ENCODE measurements at places on chromosomes 16 and 17.

DNA sequence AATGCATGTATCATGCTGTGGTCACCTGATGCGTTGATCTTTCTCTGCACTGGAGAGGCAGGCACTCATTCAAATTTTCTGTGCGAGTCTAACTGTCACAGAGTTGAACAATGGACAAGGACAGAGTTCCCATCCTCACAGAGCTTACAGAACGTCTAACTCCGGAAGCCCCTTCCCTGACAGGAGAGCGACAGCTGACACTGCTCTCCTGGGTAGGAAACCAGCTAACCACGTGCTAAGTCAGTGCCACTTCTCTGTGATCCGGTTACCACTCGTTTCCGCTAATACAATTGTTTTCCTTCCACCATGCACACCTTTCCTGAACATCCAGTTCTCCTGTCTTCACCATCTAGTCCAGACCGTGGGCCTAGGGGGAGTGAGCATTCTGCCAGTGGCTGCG is 11.3 kb downstream of the KLHDC4 start:
- no peak for DNase-seq

DNA sequence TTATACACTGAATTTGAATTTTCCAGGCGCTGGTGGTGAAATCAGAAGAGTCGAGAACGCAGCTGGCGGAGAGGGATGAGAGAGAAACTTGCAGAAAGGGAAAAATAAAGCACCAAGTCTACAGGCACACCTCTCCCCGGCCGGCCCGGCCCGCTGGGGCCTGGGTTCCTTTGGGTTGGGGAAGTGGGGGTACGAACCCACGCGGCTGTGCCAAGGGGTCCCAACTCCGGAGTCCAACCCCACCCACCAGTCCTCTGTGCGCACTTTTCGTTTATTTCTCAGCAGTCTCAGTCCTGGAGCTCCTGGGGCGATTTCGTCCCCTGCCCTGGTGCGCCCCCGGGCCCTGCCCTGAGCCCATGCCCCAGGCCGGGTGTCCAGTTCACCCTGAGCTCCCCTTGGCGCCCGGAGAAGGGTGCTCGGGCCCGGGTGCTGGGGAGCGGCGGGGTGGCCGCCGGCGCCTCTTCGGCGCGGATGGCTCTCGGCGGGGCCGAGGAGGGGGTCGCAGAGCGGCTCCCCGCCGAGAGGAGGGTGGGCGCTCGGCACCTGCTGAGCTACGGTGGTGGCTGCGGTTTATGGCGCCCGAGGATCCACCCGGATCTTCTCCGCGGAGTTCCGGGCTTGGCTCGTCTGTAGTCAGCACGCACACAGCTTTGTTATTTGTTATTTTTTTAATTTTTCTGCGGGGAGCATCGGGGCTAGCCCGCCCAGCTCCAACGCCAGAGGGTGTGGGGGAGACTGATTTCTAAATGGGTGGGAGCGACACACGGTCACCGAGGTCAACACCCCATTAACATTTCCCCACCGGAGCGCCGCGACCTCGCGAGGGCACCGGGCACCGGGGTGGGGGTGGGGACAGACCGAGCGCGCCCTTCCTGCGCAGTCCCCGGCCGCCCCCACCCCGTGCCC is 15.7 kb upstream of the CBX8 start:
- DNase-seq, result no peak

GRCh38 chr17:81926451-81927151 is 934 bp downstream of the MAFG start:
- DNase-seq, result peak; percentile 70

- no peak for DNase-seq
Observed at GRCh38 chr17:7859028-7859427, 1.2 kb downstream of the CYB5D1 start.

DNA sequence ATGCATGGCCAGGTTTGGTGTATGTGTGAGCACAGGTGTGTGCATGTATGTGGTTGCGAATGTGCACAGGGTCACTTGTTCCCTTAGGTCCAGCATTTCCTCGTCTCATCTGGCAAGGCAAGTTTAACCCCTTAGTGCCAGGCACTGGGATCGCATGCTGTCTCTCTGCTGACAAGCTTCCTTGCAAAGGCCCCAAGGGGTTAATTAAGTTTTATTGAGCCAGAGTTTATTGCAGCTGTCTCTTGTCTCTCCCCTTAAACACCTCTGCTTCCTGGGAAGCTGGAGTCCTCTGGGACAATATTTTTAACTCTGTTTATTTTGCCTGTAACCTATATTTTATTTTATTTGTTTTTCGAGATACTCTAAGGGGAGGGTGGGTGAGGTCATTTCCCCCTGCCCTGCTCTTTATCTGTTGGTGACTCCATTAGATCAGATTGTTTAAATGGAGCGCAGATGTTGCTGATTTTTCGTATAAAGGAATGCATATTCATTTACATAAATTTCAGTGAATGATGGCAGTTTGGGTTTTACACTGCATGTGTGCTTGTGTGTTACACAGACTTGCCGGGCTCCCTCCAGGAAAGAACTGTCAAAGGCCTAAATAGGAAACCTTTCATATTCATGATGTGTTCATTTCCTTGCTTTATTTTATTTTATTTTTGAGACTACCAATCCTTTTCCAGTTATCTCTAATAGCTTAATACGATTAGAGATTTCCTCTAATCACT is 99.7 kb downstream of the CBLN1 start:
- DNase-seq, result peak; percentile 56

GRCh38 chr16:27373312-27373711 is 28.7 kb upstream of the IL21R start:
- no peak for DNase-seq

GRCh38 chr16:1580956-1581355 is 30.9 kb downstream of the IFT140 start:
- DNase-seq, result no peak

DNA sequence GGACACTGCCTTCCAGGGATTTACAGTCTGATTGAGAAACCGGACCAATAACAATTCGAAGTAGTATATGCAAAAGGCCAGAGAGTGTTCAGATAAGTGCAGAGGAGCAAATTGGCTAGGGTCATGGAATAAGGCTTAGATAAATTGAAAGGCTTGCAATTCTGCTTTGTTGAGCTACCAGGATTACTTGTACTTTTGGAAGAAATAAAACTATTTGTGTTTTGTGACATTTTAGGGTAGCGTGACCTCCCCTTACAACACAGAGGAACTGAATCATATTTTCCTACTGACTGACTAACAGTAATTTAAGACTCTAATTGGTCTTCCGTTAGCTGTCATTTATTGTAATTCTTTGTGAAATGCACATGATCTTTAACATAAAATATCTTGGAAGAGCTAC is 104.7 kb downstream of the PITPNC1 start:
- DNase-seq, result no peak

DNA sequence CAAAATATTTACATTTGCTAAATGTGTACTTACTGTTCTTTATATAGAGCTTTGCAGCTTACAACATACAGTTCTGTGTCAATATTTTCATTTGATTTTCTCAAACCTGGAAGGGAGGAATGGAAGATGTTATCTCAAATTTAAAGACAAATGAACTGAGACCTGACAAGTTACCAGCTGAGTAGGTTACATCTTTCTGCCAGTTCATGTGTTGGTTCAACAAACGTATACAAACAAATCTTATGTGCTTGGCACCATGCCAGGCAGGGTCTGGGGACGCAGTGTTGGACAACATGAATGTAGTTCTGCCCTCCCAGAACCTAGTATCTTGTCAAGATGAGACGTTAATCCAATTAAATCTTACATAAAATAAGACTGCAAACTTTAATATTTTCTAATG is 507.5 kb upstream of the HSBP1 start:
- DNase-seq, result no peak

- no peak for DNase-seq
Observed at GRCh38 chr17:14310605-14311004, 9.7 kb downstream of the HS3ST3B1 start.

GRCh38 chr17:10192461-10192860 is 5.9 kb downstream of the GAS7 start:
- no peak for DNase-seq

DNA sequence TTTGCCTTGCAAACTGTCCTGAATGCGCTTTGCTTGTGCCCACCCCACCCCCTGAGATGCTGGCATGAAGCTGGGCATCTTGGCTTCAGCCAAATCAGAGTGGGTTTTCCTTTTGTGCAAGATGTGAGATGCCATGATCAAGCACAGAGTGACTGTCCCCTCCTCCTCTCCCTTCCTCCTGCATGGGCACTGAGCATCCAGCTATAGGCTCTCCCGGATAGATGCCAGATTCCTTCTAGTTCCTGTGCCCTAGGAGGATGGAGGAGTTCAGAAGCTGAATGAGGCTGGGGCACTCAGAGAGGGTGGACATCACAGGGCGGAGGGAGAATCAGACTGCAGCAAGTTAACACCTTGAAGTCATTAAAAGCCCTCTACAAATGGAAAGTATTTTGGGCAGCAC is 384.1 kb upstream of the CCL2 start:
- no peak for DNase-seq

DNA sequence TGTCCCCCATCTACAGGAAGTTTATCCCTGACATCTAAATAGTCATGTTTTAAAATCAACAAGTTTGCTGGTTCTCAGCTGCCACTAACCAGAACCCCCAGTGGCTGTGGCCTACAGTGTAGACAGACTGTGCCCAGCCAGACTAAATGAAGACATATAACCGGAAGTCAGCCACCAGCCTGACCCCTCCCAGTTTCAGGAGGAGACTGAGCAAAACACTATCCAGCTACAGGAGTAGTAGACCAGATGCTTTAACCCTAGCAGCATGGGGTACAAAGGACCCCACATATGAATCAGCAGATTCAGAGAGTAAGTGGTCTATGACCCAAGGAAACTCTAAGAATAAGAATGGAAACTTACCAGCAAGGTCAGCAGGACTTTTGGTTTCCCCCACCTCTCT is 83.4 kb downstream of the HIC1 start:
- DNase-seq, result no peak

GRCh38 chr16:49528866-49529288 is 155.3 kb downstream of the C16orf78 start:
- DNase-seq, result no peak

GRCh38 chr17:82867763-82868325 is 28.0 kb upstream of the ZNF750 start:
- DNase-seq, result no peak

- no peak for DNase-seq
Observed at GRCh38 chr17:4540224-4540651, 14.9 kb downstream of the MYBBP1A start.

- DNase-seq, result peak; percentile 49
Observed at GRCh38 chr17:44222112-44222869, 2.8 kb upstream of the UBTF start.

GRCh38 chr17:44314869-44315661 is 6.7 kb downstream of the RUNDC3A start:
- peak; percentile 61 for DNase-seq

DNA sequence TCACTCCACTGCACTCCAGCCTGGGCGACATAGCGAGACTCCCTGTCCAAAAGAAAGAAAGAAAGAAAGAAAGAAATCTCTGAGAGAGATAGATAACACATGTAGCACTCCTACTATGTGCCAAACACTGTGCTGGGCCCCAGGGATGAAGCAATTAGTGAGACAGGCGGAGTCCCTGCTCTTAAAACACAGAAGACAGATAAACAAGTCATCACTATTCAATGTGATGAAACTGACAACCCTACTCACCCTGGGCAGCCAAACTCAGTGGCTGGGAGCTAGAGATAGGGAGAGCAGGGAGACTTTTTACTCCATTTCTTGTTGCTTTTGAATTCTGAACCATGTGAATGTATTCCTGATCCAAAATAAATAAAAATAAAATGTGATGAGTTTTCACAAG is 35.2 kb upstream of the GOSR2 start:
- no peak for DNase-seq

DNA sequence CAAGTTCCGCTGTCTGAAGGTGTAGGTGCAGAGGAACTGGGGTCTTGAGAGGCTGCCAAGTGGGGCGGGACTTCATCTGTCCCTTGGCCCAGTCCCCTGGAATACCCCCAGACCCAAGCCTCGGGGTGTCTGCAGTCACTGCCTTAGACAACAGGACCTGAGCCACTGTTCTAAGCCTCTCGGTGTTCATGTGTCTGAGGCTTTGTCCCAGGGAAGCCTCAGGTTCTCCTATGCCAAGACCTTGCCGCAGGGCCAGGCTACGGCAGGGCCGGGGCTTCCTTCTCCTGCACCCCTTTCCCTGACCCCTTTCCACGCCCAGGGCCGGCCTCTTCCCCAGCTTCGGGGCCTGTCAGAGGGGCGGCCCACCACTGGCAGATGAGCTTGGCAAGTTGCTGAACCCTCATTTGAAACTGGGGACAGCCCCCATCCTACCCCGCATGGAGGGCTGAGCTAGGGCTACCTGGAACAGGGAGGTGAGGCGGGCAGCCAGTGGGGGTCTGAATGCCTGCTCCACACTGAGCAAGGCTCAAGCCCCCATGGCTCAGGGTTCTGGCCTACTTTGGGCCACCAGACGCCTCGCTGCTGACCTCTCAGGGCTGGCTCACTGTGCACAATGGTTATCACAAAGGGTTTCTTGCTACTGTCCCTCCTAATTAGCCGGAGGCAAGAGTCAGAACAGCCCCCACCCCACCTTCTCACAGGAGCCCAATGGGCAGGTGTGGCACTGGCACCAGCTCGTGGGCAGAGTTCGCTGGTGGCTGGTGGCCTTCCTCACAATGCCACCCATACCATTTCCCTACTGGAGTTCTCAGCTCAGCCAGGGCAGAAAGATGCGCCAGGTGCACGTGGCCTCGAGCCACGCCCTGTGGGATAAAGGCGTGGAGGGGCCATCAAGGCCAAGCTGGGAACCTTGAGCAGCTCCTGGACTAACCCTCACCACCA is 7.1 kb downstream of the LITAFD start:
- no peak for DNase-seq

GRCh38 chr16:81164481-81164880 is 68.3 kb upstream of the GCSH start:
- no peak for DNase-seq

- DNase-seq, result no peak
Observed at GRCh38 chr16:78113258-78113657, 13.8 kb downstream of the WWOX start.

DNA sequence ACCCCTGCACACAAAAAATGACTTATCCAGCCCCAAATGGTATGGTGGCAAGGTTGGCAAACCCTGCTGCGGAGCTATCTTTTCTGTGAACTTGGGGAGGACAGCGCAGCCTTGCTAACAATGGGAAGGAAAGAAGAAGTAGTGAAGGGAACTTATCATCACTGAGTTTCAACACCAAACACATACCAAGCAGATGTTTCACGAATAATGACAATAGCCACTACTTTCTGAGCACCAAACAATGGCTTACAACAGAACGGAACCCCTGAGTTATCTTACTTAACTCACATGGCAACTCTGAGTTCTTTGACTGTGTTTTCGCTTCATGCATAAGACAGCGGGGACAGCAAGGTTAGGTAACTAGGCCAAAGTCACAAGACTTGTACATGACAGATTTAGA is 148.9 kb downstream of the XYLT1 start:
- no peak for DNase-seq

All from NCI-H510A (cell line).